ENCODE measurements at places on chromosomes 5 and 9.

GRCh38 chr9:89431930-89432725, 65.8 kb downstream of the SEMA4D start:
- no peak overlapping the region for H3K27ac ChIP-seq
- peaks cover 50% of the 10 kb centered on the region for H3K4me1 ChIP-seq

DNA sequence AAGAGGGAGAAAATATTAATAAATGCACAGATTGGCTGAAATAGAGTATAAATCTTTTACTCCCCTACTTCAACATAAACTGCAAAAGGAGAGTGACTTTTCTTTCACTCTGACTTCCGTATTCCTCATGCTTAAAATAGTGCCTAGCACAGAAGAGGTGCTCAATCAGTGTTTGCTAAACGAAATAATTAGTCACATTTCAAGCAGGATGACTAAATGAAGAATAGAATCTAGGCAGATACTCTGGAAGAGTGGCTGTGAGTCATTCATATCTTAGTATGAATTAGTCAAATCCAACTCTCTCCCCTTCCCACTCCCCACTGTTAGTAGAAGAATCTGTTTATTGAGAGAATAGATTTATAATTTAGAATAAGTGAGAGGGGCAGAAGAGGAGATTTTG, 4.8 kb downstream of the CD274 start:
- no peaks in the 10 kb centered on the region for H3K4me1 ChIP-seq
- no peak overlapping the region for H3K27ac ChIP-seq
- no peaks in the 10 kb centered on the region for H3K36me3 ChIP-seq

DNA sequence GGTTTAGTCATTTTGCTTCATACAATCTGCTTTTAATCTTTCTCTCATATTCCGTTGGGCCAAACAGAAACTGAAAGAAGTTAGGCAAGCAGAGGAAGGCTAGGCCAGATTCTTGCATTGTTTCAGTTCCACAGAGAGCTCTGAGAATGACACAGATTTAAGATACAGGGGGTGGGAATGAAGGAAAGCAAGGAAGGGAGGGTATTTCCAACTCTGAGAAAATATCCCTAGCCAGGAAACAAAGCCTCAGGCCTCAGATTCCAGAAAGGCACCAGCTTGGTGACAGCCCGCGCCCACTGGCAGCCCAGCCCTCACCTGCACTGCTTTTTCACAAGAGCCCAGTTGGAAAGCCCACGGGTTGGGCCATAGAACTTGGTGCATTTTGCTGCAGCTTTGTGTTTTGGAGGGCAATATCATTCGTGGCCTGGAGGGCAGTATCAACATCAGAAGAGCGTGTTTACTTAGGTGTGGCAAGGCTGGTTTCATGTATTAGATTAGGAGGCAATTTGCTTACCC, 63.5 kb downstream of the ENC1 start:
- DNase-seq: no peak
- no peaks in the 10 kb centered on the region for H3K27me3 ChIP-seq
- peaks cover 36% of the 10 kb centered on the region for H3K4me1 ChIP-seq
- no peak overlapping the region for H3K4me3 ChIP-seq
- peak overlapping the region; percentile 79 for H3K27ac ChIP-seq
- H3K36me3 ChIP-seq: no peaks in the 10 kb centered on the region

DNA sequence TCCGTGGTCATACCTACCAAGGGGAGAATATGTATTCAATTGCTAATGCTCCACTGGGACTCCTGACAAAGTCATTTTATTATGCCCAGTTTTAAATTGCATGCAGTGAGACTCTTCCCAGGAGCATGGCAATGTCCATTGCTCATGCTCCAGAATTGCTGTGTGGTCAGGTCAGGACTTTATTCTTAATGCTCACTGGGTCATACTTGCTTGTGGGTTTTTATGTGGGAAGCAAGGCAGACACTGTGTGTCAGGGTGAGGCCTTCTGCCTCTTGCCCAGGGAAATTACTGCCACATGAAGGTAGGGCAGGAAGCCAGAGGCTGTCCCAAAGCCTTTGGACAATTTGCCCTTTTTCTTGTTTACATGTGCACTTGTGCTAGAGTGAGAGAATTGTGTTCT, 164.6 kb upstream of the MEF2C start:
- H3K4me1 ChIP-seq: no peaks in the 10 kb centered on the region
- no peak overlapping the region for H3K4me3 ChIP-seq
- H3K27ac ChIP-seq: no peak overlapping the region
- no peaks in the 10 kb centered on the region for H3K36me3 ChIP-seq
- H3K27me3 ChIP-seq: no peaks in the 10 kb centered on the region

DNA sequence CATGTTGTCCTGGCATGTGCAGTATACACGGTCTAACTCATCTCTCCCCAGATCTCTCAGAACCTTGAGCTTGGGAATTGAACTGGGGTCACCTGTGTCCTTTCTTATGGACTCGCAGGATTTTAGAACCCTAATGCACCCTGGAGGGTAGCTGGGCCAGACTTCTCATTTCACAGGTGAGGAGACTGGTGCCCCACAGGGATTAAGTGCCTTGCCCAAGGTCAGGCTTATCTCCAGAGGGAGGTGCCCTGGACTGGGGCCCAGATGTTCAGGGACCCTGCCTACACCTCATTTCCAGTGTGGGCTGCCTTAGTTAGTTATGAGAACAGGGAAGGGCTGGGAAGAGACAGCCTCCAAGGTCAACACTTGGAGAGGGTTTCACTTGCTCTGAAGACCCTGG, 4.0 kb upstream of the NUP214 start:
- H3K27ac ChIP-seq: no peak overlapping the region
- H3K4me1 ChIP-seq: peaks cover 11% of the 10 kb centered on the region
- no peaks in the 10 kb centered on the region for H3K36me3 ChIP-seq
- no peak for DNase-seq
- H3K4me3 ChIP-seq: no peak overlapping the region
- no peaks in the 10 kb centered on the region for H3K27me3 ChIP-seq

GRCh38 chr5:158525663-158526062, 574.1 kb downstream of the EBF1 start:
- no peak for DNase-seq
- H3K27me3 ChIP-seq: no peaks in the 10 kb centered on the region
- H3K27ac ChIP-seq: no peak overlapping the region

DNA sequence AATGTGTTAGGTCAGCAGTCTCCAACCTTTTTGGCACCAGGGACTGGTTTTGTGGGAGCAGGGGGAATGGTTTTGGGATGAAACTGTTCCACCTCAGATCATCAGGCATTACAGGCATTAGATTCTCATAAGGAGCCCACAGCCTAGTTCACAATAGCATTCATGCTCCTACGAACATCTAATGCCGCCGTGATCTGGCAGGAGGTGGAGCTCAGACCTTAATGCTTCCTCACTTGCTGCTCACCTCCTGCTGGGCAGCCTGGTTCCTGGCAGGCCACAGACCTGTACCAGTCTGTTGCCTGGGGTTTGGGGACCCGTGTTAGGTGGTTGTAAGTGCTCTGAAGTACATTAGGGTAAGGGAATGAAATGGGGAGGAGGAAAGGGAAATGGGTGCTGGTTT, 9.7 kb upstream of the CTNNA1 start:
- H3K36me3 ChIP-seq: no peaks in the 10 kb centered on the region
- no peaks in the 10 kb centered on the region for H3K27me3 ChIP-seq
- H3K4me3 ChIP-seq: no peak overlapping the region
- H3K27ac ChIP-seq: no peak overlapping the region
- no peaks in the 10 kb centered on the region for H3K4me1 ChIP-seq
- no peak for DNase-seq

- no peak for DNase-seq
- H3K4me1 ChIP-seq: peaks cover 8% of the 10 kb centered on the region
- H3K27me3 ChIP-seq: no peaks in the 10 kb centered on the region
- H3K27ac ChIP-seq: no peak overlapping the region
These were observed 285.4 kb downstream of the MAST4 start for GRCh38 chr5:66881480-66882161.

DNA sequence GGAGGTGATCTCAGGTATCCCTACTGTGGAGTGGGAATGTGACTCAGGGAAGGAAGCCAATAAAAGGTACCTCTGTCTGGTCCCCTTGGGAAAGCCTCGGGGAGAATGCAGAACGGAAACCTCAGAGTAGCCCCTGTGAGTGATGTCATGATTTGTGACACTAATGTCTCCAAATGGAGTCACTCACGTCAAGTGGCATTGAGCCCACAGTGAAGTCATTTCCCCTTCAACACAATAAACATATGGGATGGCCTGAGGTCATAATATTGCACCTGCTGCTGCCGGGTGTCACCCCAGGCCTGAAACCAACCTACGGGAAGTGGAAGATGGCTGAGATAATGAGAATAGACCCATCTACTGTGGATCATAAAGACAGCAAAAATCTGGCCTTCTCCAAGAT, 75.9 kb upstream of the GOLM1 start:
- H3K4me3 ChIP-seq: no peak overlapping the region
- no peaks in the 10 kb centered on the region for H3K36me3 ChIP-seq
- H3K4me1 ChIP-seq: no peaks in the 10 kb centered on the region
- H3K27me3 ChIP-seq: no peaks in the 10 kb centered on the region
- no peak overlapping the region for H3K27ac ChIP-seq

All from transverse colon (tissue), 4 donors.